ENCODE measurements at places on chromosomes 6 and 20.

DNA sequence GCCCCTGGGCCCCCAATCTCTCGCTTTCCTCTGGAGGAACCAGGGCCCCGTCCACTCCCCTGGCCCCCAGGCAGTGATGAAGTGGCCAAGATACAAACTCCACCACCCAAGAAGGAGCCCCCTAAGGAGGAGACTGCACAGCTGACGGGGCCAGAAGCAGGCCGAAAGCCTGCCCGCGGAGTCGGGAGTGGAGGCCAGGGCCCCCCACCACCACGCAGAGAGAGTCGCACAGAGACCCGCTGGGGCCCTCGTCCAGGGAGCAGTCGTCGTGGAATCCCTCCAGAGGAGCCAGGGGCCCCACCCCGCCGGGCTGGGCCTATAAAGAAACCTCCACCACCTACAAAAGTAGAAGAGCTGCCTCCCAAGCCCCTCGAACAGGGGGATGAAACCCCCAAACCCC lies 10.7 kb downstream of the PRRC2A start:
- no peak for DNase-seq

GRCh38 chr6:92840246-92840930 lies 579.0 kb downstream of the EPHA7 start:
- DNase-seq = no peak

- DNase-seq = no peak
Measured at GRCh38 chr6:135831016-135831415, 20.5 kb upstream of the PDE7B start.

- no peak for DNase-seq
Measured at GRCh38 chr20:38238829-38239228, 21.7 kb downstream of the KIAA1755 start.

- no peak for DNase-seq
Measured at GRCh38 chr6:167329014-167329413, 4.1 kb downstream of the TTLL2 start.

DNA sequence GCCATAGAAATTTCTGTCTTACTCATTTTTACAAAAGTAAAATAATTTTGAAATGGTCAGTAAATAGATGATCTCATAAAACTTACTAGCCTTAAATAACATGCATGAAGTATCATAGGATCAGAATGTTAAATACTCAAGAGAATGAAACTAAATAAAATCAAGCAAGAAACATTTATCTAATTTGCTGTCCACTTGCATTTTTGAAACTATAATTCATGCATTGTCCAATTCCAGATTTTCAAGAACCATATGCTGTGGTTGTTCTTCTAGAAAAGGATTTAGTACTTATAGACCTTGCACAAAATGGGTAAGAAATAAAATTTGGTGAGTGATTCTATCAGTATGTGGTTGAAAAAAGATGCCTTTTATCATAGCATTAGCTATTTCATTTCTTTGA lies 107.0 kb downstream of the STXBP5 start:
- no peak for DNase-seq

- DNase-seq = no peak
Measured at GRCh38 chr6:164795056-164795815, 514.2 kb downstream of the C6orf118 start.

DNA sequence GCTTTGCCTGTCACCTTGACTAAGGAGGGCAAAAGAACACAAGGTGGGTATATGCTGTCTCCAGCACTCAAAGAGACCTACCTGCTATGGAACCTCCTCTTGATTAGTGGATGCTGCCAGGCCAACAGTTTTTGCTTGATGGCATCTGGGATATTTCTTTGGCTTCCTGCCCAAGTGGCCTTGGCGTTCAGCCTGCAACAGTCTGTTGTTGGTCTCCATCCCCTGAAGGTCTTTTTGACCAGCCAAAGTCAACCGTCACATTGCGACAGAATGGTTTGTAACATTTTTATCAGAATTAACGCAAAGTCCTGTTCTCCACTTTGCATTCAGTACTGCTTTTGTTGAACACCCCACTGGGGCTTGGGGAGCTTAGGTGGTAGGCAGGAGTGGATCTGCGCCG lies 37.1 kb downstream of the SERPINB1 start:
- no peak for DNase-seq

DNA sequence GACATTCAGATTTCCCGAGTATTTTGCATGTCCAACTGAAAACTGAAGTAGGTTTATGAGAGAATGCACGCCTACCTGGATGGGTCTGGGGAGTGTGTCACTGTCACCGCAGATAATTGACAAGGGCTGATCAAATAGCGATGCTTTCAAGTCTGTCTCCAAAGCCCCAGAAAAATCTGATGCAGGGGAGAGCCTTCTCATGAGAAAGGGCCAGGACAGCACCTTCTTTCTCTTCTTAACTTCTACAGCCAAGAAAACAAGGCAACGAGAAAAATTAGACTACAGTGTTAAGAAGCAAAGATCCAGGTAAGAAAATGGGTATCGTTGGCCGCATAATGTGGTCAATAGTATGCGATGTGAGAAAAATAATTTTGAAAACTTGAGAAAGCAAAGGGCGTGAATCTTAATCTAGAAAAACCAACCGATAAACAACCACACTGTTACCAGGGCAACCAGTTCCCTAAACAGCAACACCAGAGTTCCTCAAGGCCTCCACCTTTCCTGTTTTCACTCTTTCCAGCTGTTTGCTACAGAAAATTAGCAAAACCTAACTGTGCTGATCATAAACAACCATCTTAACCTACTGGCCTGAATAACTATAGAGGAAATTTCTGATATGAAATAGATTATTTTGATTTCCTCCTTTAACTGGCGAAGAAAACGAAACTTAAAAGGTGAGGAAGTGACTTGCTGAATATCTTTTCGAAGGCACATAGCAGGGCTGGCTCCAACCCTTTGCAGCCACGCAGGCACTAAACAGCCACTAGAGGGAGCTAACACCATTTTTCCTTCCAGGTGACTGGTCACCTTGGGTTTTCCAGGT lies 2.6 kb downstream of the TAGAP start:
- peak; percentile 71 for DNase-seq

DNA sequence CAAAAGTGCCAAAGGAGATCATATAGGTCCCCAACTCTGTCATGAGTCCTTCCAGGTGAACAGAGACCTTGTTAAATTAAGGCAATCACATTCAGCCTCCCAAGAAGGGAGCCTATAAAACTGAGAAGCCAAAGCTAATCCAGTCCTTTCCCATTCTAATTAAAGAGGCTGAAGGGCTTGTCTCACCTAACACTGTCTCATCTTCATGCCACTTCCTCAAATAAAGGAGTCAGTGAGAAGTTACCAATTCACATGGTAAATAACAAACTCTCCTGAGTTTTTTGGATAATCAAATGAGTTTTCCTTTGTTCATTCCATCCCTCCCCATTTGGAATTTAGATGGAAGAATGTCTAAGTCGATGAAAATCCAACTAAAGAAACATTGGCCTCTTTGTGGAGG lies 242.8 kb downstream of the UST start:
- DNase-seq = no peak

- DNase-seq = no peak
Measured at GRCh38 chr6:20487669-20488375, 46.4 kb upstream of the CDKAL1 start.

DNA sequence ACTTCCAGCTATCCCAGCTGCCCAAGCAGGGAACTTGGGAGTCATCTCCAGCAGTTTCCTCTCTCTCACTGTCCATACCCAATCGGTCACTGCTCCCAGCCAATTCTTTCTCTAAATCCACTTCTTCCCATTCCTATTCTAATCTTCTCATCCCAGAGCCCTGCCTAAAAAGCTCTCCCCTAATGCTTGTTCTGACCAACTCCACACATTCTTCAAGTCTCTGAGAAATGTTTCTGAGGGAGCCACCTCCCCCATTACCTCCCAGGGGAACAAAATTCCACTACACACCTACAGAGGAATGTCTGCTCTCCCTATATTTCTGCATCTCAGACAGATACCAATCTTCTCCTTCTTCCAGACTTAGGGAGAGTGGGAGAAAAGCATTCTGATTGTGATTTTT lies 14.0 kb downstream of the SLC17A4 start:
- DNase-seq = no peak

- DNase-seq = no peak
Measured at GRCh38 chr6:26258212-26258977, 106.6 kb upstream of the BTN3A2 start.
